ENCODE measurements at places on chromosomes 1 and 21.

DNA sequence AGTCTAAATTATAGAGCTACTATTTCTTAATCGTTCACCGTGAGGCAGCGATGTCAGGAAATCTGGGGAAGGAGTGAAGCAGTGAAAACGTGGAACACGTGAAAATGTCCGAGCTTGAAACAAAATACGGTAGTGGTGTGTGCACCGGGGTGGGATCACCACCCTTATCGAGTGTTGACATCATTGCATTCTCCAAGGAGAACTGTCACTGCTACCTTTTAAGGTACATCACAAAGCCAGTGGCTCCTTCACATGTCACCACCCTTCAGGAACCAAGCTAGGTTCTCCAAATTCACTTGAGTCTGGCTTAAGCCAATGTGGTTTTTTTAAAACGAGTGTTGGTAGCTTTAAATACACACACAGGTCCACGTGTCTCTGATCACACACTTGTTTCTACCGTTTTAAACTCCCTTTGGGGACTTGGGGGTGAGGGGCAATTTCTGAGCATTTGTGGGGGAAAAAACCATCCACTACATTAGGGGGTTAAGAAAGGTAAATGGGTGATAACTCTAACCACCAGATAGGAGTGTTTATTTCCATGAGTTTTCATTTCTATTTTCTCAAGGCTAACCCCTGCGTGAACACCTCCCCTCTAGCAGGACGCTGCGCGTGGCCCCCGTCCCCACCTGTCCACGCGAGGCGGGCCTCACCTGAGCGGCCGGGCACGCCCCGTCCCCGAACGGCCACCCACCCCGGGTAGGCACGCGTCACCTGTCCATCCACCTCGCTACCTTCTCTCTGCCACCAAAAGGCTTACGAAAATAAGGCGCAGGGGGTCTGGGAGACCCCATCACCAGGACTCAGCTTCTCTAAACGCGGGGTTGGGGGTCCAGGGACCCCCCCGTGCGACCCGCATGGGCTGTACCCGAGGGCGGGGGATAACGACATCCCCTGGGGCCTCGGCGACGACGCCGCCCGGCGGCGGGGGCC is 978 bp downstream of the PRDM15 start:
- peak; percentile 39 for DNase-seq

DNA sequence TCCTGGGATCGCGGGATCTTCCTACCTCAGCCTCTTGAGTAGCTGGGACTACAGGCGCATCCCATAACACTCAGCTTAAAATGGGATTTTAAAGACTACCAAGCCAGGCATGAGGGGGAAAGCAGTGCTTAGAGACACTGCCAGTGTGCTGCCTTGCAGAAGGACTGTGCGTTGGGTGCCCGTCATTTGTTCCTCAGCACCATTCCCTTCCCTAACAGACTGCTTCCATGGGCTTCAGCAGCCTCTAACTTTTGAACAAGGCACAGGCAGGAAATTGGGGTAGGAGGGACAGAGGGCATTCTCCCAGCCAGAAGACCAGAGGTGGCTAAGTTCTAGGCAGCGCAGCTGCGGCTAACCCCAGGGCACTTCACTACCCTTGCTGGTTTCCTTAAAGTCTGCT is 73.9 kb upstream of the USP24 start:
- DNase-seq: no peak

DNA sequence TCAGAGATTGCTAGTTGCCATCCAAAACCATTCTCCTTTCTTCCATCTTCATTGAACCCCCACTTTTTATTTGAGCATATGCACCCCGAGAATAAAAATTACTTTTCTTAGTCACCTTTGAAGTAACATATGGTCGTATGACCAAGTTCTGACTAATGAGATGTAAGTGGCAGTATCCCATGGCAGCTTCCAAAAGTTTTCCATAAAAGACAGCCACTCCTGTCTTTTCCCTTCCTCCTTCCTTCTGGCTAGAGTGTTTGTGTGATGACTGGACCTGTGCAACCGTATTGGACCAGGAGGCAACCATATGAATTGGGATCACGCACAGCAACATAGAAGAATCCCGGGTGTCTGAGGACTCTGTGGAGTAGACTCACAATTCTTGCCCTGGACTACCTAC is 41.1 kb upstream of the CCSAP start:
- DNase-seq: peak; percentile 11

DNA sequence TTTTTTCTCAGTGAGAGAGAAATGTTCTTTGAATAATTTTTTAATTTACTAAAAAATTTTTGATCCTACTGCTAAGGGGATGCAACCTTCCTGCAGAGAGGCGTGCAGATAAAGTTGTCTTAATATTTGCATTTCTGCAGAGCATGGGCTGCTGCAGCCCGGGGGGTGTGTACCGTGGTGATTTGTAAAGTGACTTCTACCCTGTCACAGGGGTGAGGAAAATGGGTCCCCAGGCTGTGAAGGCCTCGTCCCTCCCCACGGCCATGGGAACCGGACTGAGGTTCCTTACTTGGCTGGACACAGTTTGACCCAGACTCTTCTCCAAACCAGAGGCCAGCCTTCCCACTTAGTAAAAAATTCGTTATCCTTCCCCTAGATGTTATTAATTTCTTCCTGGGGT is 9.5 kb upstream of the C1orf174 start:
- no peak for DNase-seq

GRCh38 chr1:17633654-17634053 is 94.2 kb downstream of the ARHGEF10L start:
- peak; percentile 68 for DNase-seq

DNA sequence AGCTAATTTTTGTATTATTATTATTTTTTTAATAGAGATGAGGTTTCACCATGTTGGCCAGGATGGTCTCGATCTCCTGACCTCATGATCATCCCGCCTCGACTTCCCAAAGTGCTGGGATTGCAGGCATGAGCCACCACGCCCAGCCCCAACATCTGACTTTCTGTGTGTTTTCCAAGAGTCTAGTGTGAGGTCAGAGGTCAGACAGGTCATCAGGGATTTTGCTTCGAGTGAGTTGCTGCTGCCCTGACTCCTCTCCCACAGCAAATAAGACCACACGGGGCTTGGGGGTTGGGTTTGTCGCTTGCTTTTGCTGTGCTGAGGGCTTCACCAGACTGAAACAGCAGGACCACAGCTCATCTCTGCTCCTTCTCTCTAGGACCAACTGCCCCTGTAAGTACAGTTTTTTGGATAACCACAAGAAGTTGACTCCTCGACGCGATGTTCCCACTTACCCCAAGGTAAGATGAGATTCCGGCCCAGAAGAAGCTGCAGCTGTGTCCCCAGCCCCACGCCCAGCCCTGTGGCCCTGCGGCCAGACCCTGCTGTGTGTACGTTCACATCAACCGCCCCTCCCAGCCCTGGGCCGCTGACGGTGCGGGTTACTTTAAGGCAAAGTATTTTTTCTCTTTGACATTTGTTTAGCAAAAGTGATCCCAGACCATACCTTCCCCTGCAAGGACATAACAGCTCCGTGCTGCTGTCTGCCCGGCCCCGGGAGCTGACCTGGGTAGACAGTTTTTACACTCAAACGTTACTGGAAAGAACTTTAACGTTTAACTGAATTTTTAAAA is 97.5 kb downstream of the PDE9A start:
- DNase-seq: no peak

GRCh38 chr1:183583466-183583865 is 6.8 kb downstream of the NCF2 start:
- peak; percentile 34 for DNase-seq

DNA sequence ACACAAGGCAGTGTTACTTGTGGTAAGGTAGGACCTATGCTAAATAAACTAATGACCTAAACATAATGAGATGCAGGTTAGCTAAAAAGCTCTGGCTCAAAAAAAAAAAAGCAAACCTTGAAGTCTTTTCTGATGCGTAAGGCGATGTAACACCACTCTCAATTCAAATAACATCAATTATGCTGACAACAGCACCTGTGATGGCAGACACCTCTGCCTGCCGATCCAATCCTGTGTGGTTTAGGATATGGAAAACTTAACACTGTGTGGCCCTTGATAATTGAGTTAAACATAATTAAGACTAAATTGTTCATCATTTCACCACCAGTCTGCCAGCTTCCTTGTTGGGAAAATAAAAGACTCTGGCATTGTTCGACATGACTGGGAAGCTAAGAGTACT is 9.1 kb downstream of the RPAP2 start:
- DNase-seq: no peak

DNA sequence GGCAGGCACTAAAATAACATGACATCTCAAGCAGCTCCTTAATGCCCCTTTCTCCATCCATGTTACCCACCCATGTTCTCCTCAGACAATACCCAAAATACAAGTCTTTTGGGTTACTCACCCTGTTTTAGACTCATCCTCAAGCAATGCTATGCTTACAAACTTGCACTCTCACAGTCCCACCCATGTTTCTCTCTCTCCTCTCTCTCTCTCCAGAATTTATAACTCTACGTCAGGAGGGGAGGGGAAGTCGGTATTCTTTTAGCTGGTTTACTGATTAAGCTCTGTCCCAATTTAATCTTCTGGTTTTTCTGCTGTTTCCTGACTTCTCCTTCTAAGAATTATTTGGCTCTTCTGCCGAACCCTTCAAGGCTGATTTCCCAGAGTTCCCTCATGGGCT is 98.0 kb upstream of the NR5A2 start:
- DNase-seq: no peak
